ENCODE measurements at places on chromosomes 3 and 15.

- DNase-seq, result peak; percentile 87
Observed at GRCh38 chr15:89812011-89812846, 2.4 kb downstream of the ANPEP start.

DNA sequence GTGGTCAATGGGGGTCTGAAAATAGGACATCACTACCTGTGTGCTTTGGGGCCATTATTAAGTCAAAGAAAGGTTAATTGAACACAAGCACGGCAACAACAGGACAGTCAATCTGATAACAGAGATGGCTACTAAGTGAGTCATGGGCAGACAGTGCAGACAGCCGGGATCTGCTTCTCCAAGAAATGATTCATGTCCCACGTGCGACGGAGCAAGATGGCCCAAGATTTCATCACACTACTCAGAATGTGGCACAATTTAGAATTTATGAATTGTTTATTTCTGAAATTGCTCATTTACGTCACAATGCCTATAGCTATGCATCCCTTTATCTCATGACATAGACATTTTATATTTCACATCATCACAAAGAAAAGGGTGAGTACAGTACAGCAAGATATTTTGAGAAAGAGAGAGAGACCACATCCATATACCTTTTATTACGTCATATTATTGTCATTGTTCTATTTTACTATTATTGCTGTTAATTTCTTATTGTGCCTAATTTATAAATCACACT, 770.6 kb upstream of the NR2F2 start:
- peak; percentile 95 for DNase-seq

DNA sequence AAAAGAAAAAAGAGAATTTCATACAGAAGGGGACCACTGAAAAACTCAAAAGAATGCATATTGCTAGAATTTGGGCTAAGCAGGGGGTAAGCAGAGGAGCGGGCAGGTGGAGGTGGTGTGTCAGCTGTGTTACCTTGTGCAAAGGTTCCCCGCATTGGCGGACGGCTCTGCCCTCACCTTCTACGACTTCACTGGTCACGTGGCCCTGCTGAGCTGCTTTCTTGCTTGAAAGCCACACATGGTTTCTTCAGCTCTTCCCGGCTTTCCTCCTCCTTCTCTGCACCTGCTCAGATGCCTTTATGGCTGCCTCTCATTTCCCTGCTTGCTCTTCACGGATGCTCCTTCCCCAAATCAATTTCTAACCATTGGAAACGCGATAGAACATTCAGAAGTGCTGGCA, 30.5 kb downstream of the FAH start:
- no peak for DNase-seq

DNA sequence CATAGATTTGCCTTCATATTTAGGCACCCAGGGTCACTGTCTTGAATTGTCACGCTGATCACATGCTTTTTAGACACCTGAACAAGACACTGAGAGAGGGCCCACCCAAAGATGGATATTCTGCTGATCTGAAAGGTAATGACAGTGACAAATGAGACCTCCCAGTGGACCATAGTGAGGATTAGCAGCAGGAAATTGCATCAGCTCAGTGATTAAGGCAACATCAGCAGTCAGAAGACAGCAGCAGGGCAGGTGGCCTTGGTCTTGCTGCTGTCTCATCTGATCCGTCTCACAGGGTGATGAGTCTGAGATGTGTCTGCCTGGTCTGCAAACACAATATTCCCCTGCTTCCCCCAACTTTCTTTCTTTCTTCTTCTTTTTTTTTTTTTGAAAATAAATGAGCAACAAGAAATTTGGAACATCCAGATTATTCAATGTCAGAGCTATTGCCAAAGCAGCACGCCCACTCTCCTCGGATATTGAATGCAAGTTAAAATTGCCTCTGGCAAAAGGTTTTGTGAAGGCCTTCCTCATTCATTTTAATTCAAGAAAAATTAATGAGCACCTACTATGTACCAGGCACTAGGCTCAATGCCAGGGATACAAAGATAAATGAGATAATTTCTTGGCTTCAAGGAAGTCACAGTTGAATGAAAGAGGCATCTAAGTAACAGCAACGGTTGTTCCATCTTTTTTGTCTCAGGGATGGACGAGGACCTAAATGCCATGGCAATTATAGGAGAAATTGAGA, 14.1 kb downstream of the OTOL1 start:
- no peak for DNase-seq

DNA sequence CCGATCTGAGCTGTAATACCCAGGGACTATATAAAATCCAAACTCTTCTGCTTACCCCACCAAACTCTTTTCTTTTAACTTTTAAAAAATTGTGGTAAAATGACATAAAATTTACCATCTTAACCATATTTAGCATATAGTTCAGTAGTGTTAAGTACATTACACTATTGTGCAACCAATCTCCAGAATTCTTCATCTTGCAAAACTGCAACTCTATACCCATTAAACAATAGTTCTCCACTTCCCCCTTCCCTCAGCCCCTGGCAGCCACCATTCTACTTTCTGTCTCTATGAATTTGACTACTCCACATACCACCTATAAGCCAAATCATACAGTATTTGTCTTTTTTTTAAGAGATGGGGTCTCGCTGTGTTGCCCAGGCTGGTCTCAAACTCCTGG, 38.7 kb downstream of the SENP8 start:
- no peak for DNase-seq

- DNase-seq, result no peak
Observed at GRCh38 chr15:78841891-78842290, 30.6 kb upstream of the ADAMTS7 start.

DNA sequence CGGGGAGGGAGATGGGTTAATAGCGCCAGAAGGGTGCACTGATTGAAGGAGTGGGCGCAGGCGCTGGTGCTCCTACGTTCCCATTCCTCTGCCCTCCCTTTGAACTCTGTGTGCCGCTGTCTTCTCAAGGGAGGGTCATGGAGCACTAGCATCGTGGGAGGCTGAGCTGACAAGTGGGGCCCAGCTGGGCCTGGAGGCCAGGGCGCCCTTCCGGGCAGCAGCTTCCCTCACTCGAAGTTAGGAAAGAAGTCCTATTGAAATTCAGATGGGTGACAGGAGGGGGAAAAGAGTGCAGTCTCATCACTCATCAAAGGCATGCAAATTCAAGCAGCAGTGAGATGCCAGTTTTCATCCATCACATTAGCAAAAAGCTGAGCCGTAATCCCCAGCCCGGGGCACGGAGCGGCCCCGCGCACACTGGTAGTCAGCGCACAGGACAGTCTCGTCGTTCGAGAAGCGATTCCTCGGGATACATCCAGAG, 128.2 kb downstream of the LRRK1 start:
- DNase-seq, result peak; percentile 22

GRCh38 chr3:149604125-149604875, 53.5 kb downstream of the WWTR1 start:
- no peak for DNase-seq

GRCh38 chr3:67044295-67044694, 46.2 kb downstream of the KBTBD8 start:
- no peak for DNase-seq

DNA sequence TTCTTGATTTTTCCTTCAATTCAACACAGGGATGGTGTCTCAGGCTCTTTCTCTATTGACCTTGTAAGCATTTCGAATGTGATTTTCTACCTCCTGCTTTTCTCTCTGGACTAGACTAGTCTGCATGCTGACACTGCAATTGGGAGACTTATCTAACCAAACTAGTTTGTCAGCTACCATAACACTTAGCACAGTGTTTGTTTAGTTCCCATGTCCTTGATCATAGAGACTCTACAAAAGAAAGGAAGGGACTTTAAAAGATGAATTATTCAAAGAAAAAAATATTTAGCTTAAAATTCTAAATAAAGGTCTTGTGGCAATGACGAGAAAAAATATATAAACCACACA, 407.0 kb downstream of the ERC2 start:
- no peak for DNase-seq

GRCh38 chr3:72008226-72008996, 223.5 kb upstream of the PROK2 start:
- peak; percentile 76 for DNase-seq

- DNase-seq, result peak; percentile 50
Observed at GRCh38 chr3:27985369-27986035, 255.9 kb upstream of the CMC1 start.

DNA sequence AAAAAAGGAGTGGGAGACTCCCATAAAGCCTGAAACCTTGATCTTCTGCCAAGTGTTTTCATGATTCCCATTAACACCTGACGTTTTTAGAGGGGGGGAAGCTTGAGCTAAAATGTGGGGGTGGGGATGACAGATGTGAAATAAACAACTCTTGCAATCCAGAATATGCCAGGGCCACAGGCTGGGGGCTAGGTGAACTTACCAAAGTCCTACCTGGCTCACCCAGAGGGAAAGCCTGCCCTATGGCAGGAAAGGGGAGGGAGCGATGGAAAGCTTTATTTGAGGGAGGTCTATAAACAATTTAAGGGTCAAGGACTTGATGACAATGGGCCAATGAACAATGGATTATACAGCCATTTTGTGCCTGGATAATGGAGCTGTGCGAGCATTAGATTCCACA, 108.3 kb downstream of the LRIG1 start:
- DNase-seq, result no peak

GRCh38 chr3:28476764-28477163, 128.1 kb upstream of the AZI2 start:
- DNase-seq, result no peak

DNA sequence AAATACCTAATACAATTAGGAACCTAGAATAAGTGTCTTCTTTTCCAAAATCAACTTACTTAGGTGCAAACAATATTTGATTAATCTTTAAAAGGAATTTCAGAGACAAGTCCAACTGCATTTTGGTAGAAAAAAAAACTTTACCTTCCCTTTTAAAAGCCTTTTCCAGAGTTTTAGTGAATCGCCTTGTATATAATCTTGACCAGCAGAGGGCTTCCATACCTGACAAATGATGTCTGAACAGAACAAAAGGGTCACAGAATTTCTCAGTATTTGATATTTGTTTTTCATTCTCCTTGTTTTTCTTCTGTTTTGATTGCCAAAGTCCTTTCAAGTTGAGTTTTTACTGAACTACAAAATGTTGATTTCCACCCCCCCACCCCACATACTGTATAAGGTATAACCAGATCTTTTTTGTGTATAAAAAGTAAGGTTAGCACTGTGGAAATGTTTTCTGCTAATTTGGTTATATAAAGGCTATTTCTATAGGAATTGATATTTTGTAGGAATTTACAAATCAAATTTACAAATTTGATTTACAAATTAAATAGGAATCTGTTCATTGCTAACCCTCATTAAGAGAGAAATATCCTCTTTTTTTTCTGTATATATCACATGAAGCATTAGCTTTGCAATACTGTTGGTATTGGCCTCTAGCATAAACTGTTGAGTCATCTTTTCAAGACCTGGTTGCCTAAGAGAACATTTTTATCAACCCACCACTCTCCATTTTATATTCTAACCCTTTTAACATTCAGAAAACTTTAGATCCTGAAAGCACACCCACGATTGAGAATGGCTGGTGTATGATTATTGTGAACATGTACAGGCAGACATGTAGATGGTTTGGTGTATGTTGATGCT, 464.1 kb upstream of the RARB start:
- peak; percentile 33 for DNase-seq

DNA sequence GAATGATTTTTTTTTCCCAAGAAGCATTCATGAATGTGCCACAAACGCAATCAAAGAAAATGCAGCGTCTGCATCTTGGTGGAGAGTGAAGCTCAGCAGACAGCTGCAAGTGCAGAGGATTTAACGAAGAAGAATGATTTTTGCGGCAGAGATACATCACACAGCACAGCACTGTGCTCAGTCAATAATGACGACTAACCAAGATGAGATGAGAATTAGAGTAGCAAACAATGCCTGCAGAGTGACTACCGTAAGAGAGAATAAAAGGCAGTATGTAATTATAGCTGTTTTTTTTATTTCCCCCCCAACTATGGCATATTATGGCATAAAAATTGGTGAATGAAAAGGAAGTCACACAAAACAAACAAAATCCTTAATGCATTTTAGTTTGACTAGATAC, 218.0 kb upstream of the ROBO1 start:
- no peak for DNase-seq

- DNase-seq, result no peak
Observed at GRCh38 chr3:126036056-126036549, 47.8 kb downstream of the SLC41A3 start.

GRCh38 chr15:47291767-47292166, 425.5 kb upstream of the SEMA6D start:
- no peak for DNase-seq

DNA sequence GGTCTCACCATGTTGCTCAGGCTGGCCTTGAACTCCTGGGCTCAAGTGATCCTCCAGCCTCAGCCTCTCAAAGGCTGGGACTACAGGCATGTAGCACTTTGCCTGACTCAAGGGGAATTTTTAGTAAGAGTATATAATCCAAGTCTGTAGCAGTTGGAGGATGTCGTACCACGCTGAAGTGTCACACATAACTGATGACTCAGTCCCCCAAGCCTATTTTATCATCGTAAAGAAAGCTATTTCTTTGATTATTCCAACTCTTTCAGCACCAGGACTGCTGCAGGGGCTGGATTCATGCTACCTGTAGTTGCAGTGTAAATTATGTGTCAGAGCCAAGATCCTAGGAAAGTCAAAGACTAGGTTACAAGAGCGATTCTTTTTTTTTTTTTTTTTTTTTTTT, 1.4 kb upstream of the PRKCI start:
- no peak for DNase-seq

DNA sequence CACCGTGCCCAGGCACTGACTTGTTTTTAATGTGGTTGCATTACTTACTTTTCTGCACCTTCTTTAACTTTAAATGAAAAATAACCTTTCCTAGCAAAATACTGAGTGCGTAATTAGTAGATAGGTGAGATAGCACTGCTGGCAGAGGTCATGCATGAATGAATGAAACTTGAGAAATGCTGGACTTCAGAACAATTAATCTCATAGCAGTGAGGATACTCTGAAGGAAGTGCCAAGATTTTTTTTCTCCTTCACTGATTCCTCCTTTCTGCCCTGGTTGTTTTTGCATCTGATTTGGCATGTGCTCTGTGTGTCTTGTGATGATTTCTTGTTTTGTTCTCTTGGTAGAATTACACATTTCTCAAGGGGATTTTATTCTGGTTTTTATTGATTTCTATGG, 378.9 kb downstream of the PTPRG start:
- DNase-seq, result no peak

GRCh38 chr15:41919954-41920538, 26.2 kb upstream of the SPTBN5 start:
- peak; percentile 91 for DNase-seq

DNA sequence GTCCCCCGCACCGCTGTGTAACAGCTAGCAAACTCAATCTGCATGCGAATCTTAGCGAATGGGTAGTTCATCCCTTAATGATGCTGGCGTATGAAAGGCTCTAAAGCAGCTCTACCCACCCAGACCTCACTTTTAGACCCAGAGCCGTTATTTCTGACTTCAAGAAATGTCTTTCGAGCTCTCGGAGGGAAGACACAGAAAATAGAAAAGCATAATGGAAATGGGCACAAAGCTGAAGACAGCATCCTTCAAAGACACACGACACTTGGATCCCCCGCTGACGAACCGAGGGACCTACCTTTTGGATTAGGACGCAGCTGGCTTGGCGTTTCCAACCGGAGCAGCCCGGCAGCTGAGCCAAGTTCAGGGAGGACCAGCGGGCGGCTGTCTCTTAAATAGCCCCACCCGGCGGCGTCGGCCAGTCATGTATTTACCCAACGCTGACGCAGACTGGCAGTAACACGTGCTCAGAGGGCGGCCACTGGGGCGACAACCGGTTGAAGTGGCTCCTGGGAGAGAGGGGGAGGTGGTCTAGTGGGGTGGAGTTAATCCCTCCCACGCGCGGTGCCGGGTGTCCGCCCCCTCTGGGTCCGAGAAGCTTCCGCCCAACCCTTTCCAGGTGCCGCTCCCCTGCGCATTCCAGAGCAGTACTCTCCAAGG, 1.5 kb downstream of the CCK start:
- DNase-seq, result peak; percentile 50
